ENCODE measurements at places on chromosomes 1 and 21.

- DNase-seq, result peak; percentile 39
These were observed 19.6 kb upstream of the SPAG17 start for GRCh38 chr1:118204648-118205047.

DNA sequence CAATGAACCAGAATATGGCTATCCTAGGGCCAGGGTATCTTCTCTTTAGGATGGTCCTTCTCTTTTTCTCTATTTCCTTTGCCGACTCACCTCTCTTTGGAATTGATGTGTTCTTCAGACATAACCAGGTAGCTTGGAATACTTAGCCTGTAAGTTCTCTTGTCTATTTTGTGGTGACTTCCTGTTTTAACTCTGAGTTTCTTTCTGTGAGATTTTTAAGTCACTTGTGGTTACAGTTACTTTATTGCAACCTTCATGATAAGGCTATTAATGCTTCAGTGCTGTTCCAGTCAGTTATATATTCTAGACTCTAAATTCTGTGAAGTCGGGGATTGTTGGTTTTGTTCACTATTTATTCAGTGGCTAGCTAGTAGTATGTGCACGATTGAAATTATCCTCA is 46.2 kb downstream of the DISP1 start:
- DNase-seq, result no peak

- no peak for DNase-seq
These were observed 34.5 kb downstream of the TYW3 start for GRCh38 chr1:74767490-74767889.

GRCh38 chr1:162070094-162070748 is 730 bp downstream of the NOS1AP start:
- DNase-seq, result peak; percentile 67

DNA sequence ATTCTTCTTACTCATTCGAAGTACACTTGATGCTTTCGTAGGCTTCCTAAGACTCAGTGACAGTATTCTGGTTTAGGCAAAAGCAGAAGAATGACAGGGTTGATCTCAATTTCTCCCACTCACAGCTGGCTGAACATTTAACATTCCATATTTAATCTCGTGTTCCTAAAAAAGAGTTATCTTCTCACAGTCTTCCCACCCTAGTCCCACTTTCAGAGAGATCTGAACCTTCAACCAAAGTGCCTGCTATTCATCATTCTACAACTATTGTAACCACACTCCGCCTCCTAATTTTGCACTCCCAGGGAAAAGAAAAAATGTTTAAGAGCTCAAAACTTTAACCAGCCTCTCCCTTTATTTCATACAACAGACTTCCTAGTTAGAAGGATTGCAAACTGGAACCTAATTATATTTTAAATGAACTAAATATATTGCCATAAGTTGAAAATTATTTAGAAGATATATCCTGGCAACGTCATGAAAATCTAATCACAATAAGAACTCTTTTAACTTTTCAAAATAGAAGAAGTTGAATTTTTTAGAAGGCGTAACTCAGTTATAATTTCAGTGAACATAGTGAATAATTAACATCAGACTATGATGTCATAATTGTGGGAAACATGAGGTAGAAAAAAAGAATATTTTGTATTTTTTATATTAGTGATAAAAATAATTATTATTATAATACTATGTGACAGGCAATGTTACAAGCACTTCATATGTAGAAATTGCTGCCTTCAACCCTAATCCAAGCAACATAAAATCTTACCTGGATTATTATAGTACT is 540.9 kb upstream of the ADGRL2 start:
- no peak for DNase-seq

GRCh38 chr1:201563406-201563780 is 24.5 kb downstream of the NAV1 start:
- no peak for DNase-seq

- peak; percentile 62 for DNase-seq
These were observed 56.5 kb downstream of the WLS start for GRCh38 chr1:68175621-68176398.

- DNase-seq, result no peak
These were observed 348.5 kb downstream of the PTPRU start for GRCh38 chr1:29584776-29585175.

DNA sequence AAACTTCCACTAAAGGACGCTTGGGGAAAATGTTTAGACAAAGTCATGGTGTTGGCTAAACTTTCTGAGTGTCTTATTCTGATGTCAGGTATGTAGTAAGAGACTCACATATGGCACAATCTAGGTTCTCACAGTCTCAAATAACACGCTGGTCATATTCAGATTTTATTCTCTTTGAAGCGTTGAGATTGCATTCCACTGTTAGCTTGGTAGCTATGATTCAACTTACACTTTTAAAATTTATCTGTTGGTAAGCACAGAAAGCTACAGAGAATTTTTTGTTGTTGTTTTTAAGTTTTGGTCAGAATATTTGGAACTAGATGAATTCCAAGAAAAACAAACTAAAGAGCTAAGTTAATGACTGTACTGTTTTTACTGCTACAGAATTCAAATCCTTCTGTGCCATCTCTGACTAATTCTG is 126.7 kb downstream of the PRRX1 start:
- DNase-seq, result no peak

GRCh38 chr1:65198096-65198495 is 50.1 kb downstream of the AK4 start:
- DNase-seq, result no peak

DNA sequence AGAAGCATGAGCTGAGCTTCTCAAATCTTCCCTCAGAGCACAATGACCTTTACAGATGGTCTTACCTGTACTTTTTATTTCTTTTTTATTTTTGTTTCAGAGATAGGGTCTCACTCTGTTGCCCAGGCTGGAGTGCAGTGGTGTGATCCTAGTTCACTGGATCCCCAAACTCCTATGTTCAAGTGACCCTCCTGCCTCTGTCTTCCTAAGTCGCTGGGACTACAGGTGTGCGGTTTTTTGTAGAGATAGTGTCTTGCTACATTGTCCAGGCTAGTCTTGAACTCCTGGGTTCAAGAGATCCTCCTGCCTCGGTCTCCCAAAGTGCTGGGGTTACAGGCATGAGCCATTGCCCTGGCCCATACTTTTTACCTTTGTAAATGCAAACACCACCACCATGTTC is 56.0 kb upstream of the LPGAT1 start:
- DNase-seq, result no peak

GRCh38 chr1:208216062-208216461 is 28.1 kb downstream of the PLXNA2 start:
- DNase-seq, result no peak
